Stimulated activated CD4-positive, alpha-beta T cell treated with anti-CD3 and anti-CD28 coated beads, Interleukin-15, amount 100 ng/mL, for 1 hour (primary cell): ENCODE measurements at places on chromosomes 7 and 10.

GRCh38 chr7:54799792-54800191 lies 40.8 kb upstream of the SEC61G start:
- no peak for DNase-seq

DNA sequence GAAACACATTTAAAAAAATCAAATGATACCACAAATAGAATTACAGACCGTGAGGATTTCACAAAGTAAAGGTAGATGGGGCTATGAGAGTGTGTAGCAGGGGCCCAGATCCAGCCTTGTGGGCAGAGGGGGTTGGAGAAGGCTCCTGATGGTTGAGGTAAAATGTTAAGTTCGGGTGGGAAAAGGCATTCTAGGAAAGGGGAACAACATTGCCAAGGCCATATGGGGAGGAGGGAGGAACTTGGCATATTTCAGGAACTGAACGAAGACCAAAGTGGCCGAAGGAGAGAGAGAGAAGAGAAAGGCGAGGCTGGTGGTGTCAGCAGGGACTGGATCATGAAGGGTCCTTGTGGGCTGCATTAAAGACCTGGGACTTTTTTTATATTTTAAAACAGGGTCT lies 98.9 kb downstream of the CARD11 start:
- no peak for DNase-seq

- no peak for DNase-seq
Measured at GRCh38 chr10:22662733-22663330, 51.5 kb downstream of the PIP4K2A start.

DNA sequence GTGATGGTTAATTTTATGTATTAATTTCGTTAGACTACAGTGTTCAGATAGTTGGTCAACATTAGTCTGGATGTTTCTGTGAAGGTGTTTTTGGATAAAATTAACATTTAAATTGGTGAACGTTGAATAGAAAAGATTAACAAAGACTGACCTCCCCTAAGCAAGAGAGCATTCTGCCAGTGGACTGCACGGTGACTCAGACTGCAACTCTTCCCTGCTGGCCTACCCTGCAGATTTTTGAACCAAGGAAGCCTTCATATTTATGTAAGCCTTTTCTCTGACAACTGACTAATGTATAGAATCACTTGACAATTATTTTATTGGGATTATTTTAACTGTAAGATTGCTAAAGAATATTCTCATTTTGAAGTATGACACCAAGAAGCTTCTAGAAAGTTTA lies 7.9 kb upstream of the ZNF248 start:
- DNase-seq: no peak

DNA sequence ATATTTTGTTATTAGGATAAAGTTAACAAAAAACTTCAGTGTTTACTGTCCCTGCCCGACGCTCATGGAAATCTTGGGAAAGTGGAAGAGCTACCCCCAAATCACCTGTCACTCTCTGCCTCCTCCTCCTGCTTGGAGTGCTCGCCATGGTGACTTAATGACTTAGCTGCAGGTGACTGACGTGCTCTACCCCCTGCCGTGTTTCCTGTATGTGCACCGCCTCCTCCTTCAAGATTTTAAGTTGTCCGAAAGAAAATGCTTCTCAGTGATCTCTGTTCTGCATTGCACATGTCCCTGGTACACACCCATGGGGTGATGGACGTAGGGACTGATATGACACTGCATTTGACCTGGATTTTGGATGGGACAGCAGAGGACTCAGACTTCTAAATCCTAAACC lies 338.8 kb upstream of the SHH start:
- DNase-seq: no peak
